NCI-H187 treated with DMSO at 0.1 percent for 48 hours (cell line): ENCODE measurements at places on chromosomes 1 and 21.

GRCh38 chr1:106498238-106498637 is 558.2 kb upstream of the PRMT6 start:
- DNase-seq: no peak

DNA sequence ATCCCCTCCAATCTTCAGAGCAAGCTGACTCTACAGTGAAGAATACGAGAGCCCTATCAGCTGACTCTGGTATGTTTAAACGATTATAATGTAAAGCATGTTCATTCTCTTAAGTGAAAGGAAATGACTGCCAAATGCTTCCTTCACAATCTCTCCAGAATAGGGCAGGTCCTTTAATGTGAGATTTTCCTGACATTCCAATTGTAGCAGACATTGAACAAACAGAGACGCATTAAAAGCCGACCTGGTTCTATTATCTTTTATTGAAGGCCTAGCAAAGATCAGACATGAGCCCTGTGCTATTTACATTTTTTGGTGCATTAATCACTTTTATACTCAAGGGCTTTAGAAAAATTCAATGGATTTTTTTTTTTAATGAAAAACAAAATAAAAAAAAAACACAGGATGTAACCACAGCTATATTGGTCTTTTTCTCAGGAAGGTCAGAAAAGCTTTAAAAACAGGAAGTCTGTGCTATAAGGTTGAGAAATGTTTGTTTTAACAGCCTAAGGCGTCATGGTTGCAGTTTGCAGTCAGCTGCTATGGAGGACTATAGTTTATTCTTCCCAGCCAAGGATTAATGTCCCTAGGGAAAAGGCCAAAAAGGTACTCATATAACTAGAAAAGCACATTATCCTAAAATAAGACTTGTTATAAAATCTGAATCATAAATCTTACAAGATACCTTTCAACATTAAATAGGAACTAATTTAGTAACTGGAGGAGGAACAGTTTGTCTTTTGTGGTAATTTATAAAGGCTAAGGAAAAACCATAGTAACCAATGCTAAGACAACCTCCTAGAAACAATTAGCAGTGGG is 104.8 kb downstream of the RERE start:
- peak; percentile 78 for DNase-seq

DNA sequence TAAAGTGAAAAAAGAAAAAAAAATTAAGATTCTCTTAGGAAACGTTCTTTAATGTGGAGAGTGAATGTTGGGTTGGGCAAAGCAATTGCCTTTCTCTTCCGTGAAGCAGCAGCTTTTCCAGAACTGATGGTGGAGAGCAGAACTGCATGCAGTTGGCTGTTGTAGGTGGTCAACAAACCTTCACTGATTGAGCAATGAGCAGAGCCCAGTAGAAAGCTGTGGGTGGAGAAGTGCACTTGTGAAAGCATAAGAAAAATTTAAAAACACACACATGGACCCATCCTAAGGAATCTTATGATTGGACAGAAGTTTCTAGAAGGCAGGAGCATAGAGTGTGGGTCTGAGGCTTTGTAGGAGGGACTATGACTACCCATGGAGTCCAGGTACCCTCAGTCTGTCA is 4.5 kb downstream of the PRELP start:
- no peak for DNase-seq

GRCh38 chr1:15916417-15916816 is 59.5 kb downstream of the ZBTB17 start:
- DNase-seq: no peak

DNA sequence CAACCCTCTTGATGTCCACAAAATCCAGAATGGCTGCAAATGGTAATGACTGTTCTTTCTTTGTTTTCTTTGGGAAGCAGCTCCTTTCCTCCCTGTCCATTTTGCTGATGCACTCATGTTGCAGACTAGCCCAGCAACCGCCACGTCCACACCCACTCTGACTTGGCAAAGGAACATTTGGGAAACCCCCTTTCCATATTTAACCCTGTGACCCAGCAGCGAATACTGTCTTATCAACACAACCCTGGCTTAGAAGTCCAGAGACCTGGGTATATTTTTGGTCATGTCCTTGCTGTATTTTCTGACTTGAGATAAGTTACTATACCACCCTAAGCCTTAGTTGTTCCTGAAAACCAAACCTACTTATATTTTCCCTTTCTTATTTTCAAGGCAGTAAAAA is 18.1 kb upstream of the SHE start:
- no peak for DNase-seq

DNA sequence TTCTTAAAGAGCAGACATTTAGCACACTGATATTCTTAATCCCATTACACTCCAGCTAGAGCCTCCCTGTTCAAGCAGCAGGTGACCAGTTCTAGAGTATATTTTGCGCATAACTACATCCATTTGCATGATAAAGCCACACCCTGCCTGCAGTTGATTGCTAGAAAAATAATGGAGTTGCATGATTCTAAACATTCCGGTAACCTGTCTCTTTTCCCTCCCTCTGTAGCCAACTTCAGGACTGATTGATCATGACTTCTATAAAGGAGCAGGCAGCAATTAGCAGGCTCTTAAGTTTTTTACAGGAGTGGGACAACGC is 14.9 kb downstream of the ARMH1 start:
- DNase-seq: no peak

DNA sequence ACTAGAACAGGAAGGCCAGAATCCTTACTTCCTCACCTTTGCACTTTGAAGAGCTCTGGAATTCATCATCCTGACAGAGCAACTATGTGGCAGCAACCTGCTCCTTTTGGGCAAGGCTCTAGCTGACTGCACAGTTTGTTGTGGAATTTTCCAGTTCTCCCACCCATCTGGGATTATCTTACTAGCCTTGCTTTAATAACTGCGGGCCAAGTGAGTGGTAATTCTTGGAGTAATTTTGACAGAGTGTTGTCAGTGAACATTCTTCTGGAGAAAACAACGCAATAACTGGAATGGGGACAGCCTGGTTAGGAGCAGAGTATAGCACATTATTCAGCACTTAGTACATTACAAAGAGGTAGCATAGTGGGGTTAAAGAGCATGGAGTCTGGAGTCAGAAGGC is 75.3 kb downstream of the NTMT2 start:
- DNase-seq: no peak

DNA sequence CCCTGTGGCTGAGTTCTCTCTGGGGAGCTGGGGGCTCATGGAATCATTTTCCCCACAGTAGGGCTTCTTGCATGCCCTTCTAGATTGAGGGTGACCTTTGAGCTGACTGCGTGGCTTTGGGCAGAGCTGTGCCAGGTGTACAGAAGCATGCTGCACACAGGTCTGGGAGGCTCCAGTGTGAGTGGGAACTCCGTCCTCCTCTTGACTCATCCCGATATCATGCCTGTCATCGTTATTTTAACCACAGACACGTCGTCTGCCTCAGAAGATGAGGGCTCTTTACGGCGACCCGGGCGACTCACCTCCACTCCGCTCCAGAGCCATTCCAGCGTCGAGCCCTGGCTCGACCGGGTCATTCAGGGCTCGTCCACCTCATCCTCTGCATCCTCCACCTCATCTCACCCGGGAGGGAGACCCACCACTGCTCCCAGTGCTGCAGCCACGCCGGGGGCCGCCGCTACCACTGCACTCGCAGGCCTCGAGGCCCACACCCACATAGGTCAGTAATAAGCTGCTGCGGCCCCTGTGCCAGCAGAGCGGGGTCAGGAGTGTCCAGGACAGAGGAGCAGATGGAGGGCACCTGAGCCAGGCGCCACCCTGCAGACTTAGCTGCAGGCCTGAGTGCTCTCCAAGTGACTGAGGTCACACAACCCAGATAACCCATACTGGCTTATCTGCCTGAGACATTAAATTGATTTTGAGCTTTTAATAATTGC is 39.8 kb downstream of the DIP2A start:
- no peak for DNase-seq

DNA sequence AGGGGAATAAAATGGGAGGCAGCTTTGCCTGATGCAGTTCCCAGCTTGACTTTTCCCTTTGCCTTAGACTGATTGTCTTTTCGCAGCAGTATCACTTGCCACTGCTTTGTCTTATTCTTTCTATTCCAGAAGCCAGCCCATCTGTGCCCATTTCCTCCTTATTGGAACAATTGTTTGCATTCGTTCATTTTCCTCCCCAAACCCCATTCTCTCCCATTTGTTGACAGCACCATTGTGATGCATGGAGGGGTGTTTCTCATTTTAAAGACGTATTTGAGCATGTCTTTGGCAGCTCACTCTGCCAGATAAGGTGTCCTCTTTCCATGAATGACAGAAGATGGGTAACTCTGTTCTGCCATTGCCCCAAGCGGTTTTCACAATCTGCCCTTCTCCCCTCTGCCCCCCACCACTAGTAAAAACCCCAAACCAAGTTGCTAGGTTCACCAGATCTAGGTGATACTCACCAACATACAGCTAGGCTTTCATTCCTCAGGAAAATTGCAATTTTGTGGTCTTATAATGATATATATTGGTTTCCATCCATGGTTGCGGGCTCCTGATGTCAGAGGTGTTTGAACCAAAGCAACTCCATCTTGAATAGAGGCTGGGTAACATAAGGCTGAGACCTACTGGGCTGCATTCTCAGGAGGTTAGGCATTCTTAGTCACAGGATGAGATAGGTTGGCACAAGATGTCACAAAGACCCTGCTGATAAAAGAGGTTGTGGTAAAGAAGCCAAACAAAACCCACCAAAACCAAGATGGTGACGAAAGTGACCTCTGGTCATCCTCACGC is 30.8 kb downstream of the SERBP1 start:
- DNase-seq: no peak

DNA sequence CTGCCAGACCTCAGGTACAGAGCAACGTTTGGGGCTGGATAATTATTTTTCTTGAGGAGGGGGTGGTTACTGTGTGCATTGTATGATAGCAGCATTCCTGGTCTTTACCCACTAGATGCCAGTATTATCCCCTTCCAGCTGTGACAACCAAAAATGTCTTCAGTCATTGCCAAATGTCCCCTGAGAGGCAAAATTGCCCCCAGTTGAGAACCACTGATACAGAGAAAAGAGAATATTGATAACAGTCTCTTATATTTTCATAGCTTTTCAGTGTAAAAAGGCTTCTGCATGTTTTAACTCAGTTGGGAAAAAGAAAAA is 51.8 kb upstream of the SYT14 start:
- no peak for DNase-seq
